ENCODE measurements at places on chromosomes 3 and 15.

DNA sequence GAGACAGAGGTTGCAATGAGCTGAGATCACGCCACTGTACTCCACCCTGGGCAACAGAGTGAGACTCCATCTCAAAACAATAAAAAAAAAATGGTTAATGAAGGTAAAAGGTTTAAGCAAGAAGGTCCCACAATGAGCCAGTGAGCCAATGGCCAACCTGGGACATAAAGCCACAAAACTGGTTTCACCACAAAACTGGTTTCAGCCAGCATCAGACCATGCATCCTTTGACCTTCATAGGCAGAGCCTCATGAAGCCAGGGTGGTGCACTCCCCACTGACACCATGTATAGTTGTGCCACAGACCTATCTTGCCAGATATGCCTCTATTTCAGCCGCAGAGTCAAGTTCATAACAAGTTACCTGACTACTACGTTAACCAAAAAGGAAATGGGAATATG, 41.9 kb downstream of the SCAP start:
- DNase-seq: no peak

GRCh38 chr15:77181305-77182074, 110.6 kb upstream of the TSPAN3 start:
- DNase-seq: no peak

DNA sequence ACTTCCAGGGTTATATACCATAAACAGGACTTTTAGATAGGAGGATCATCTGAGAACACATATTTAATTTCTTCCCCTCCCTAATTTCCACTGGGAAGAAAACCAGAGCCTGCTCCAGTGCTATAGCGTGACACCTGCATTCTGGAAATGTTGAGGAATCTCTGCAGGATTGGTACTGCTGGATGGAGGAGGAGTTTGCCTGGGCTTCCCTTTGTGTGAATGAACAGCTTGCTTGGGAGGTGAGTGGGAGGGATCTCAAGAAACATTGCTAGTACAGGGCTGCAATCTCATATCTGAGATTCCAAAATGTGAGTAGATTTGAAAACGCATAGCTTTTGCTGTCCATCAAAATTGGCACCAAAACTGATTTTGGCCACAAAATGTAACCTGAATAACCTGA, 295.9 kb upstream of the RGMA start:
- no peak for DNase-seq

DNA sequence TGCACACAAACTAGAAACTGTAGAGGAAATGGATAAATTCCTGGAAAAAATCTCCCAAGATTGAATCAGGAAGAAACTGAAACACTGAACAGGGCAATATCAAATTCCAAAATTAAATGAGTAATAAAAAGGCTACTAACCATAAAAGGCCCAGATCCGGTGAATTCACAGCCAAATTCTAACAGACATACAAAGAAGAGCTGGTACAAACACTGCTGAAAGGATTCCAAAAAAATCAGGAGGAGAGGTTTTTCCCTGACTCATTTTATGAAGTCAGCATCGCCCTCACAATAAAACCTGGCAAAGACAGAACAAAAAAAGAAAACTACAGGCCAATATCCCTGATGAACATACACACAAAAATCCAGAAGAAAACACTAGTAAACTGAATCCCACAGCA, 462.4 kb upstream of the THBS1 start:
- DNase-seq: no peak

DNA sequence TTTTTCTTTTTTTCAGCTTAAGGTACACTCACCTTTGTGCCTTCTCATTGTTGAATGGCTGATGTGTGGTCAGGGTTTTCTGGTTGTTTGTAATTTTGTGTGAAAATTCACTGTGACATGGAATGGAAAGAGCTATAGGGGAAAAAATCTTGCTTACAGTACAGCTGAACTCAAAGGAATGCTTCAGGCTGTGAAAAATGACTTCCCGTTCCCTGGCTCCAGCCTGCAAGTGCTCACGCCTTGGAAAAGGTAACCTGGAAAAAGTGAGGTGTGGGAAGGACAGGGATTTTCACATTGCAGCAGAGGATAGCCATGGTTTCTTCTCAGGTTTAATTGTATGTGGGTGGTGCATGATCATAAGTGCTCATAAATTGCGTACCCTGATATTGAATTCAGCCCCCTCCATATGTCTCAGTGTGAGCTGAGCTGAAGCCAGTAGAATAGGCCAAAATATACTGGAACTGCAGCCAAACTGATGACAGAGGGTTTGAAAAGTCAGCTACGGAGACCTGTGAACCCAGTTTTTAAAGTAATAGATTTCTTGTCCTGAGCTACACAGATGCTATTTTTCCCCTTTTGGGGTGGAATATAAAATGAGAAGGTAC, 228.7 kb upstream of the RASGRP1 start:
- DNase-seq: no peak

DNA sequence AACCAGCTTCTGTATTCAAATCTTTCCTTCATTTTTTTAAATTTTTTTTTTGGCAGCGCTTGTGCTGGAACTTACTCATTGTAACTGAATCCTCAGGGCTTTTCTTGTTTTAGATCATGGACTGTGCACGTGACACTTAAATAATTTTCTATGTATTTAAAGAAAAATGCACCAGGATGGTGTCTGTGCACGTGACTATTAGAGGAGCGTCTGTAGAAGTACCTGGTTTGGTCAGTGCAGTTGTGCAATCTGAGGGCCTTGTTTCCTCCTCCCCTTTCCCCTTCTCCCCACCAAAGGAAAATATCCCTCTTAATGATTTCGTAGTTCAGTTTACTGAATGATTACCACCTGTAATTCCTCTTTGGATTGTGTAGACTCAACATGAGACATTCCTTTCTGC, 31.3 kb downstream of the EDEM1 start:
- no peak for DNase-seq

- no peak for DNase-seq
These were observed 27.4 kb upstream of the ARL14 start for GRCh38 chr3:160649596-160649995.

DNA sequence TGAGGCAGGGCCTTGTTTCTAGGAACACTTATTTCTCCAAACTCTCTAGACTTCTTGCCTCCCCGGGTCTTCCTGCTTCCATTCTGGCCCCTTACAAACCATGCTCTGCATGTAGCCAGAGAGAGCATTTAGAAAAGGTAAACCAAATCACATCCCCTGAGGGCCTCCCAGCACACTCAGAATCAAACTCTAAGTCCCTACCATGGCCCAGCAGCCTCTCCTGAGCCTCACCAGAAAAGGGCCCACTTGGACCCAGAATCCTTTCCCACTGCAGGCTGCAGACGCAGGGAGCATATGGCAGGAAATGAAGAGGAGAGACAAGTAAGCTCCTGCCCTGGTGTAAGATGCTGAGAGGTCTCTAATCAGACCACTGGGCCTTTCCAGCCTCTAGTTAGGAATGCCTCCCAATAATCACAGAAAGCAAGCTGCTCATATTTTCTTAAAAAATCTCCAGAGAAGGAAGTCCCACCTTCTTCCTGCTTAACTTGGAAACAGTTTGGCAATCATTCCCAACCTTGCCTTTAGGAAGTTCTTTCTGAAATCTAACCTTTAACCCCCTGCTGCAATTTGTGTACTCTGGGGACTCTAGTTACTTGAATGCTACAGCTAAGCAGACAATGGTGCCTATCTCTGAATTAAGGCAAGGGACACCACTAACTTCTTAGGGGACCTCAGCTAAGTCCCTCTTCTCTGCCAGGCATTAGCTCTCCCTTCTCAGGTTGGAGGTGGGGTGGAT, 4.2 kb downstream of the AMOTL2 start:
- DNase-seq: no peak

GRCh38 chr3:50138266-50139200, 16.6 kb upstream of the SEMA3F start:
- no peak for DNase-seq

DNA sequence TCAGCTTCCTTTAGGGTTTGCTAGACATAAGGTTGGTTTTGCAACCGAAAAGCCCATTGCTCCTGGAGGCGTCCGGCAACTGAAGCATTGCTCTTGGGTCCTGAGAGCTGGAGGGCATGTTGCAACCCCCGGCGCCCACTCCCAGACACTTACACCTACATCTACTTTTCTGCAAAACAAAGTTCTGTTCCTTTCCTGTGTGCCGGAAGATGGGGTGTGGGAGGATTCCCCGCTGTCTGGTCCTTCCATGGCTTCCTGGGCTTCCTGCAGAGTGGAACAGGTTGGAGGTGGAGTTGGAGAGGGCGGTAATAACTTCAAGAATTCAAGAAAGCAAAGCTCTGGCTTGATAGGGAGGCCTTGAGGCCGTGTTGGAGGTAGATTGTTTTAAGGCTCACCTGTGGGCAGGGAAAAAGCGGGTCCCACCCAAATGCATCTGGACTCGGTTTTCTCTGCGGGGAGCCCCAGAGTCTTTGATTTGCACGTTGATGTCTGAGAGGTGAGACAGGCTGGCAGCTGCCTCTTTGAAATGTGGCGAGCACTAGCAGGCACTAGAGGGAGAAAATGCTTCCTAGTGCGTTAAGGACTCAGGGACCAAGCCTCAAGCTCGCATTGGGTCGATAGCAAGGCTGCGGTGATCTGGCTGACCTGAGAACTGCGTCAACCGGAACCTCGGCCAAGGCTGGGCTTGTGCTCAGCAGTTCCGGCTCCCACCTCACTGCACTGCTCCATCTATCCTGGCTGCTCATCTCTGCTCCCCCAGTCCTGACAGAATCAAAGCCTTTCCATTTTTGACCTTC, 39.5 kb downstream of the NR2F2 start:
- DNase-seq: no peak

DNA sequence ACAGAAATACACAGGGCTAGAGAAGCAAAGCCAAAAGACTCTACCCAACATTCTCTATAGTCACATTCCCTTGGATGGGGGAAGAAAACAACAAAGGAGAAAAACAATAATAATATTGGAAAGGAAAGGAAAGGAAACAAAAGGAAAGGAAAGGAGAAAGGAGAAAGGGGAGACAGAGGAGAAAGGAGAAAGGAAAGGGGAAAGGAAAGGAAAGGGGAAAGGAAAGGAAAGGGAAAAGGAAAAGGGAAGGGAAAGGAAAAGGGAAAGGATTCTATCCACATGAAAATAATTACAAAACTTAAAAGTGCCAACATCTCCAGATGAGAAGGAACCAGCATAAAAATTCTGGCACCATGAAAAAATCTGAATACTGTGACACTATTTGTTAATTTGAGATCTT, 54.1 kb upstream of the MNS1 start:
- DNase-seq: no peak
